ENCODE measurements at places on chromosomes 12 and 14.

DNA sequence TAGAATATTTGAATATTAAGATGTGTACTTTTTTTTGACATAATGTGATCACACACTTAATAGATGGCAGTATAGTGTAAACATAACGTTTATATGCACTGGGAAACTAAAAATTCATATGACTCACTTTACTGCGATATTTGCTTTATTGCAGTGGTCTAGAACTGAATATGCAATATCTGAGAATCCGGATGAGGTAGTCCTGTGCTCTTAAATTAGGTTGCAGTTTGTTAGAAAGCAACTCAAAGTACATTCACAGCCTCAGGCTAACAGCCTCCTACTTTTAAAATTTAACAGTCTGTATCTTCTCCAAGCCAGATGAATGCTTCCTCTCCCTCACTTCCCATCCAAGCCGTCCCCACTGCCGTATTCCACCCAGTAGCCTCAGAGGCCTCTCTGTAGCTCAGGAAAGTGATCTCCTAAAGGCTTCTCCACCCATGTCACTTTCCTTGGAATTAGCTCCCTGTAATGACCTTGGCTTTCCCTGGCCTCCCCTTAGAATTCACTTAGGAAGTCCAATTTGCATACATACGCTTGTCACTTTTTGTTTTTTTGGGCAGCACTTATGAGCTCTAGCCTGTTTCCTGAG, 43.7 kb downstream of the TESPA1 start:
- H3K4me3 ChIP-seq = no peak overlapping the region
- DNase-seq = no peak
- no peaks in the 10 kb centered on the region for H3K4me1 ChIP-seq
- H3K27me3 ChIP-seq = no peaks in the 10 kb centered on the region
- H3K36me3 ChIP-seq = no peaks in the 10 kb centered on the region

DNA sequence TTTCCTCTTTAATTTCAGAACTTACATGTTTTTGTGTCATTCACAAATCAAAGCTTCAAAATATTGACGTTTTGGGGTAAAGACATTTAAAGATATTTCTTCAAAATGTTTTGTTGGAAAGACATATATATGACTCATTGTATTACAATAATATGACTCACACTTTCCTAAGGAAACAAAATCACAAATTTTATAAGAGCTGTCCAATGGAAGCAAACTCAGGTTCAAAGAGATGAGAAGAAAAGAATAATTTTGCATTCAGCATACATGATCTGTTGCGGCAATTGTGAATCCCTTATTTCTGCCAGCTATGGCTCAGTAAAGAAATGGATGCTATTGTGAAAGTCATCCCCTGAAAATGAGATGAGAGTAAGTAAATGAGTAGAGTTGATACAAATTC, 82.7 kb downstream of the GRIP1 start:
- H3K36me3 ChIP-seq = no peaks in the 10 kb centered on the region
- no peaks in the 10 kb centered on the region for H3K4me1 ChIP-seq
- no peak overlapping the region for H3K27ac ChIP-seq
- H3K4me3 ChIP-seq = no peak overlapping the region

DNA sequence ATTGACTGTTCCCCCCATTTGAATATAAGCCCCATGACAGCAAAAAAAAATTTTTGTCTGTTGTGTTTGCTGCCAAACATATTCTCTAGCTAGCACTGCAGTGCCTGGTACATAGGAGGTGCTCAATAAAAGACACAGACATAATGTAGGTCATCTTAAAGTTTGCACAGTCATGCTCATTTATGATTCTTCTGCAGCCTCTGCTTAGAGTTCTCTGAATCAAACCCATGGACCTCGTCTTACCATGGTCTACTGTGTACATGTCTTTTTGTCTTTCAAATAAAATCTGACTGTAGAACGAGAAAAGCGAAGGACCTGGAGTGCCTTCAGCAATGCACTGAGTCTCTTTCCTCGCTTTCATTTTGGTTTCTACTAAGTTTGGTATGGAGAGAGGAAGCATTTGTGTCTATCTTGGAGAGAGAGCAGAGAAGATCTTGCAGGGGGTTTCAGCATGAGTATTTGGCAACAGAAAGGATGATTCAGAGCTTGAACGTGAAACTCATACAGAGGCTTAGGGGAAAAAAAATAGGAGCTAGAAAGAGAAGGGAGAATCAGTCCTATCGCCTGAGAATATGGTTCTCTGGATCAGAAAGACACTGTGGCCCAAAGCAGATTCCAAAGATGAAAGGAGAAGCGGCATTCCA, 38.8 kb upstream of the TMCC3 start:
- DNase-seq = no peak
- no peak overlapping the region for H3K4me3 ChIP-seq
- H3K27me3 ChIP-seq = no peaks in the 10 kb centered on the region
- no peaks in the 10 kb centered on the region for H3K36me3 ChIP-seq
- H3K4me1 ChIP-seq = peaks cover 17% of the 10 kb centered on the region

- no peak overlapping the region for H3K27ac ChIP-seq
- no peaks in the 10 kb centered on the region for H3K4me1 ChIP-seq
- no peaks in the 10 kb centered on the region for H3K36me3 ChIP-seq
- DNase-seq = no peak
- no peak overlapping the region for H3K4me3 ChIP-seq
These were observed 173.6 kb downstream of the PIWIL1 start for GRCh38 chr12:130511285-130511684.

GRCh38 chr14:54447231-54447692, 6.1 kb upstream of the CNIH1 start:
- no peak for DNase-seq
- no peaks in the 10 kb centered on the region for H3K36me3 ChIP-seq
- H3K27me3 ChIP-seq = no peaks in the 10 kb centered on the region
- H3K4me3 ChIP-seq = no peak overlapping the region

DNA sequence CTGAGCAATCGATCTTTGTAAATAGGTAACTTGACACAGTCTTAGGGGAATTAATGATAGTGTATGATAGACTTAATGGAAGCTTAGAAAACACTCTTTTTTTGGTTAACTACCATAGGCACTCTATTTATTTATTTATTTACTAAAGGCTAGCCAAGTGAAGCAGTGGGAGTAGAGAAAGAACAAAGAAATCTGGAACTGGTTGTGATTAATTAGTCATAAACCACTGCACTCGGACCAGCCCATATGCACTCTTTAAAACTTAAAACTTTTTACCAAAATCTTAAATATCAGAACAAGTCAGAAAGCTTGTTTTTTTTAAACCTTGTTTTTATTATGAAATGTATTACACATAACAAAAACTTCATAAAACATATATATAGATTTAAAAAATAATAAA, 49.5 kb upstream of the SRP54 start:
- no peaks in the 10 kb centered on the region for H3K36me3 ChIP-seq
- no peaks in the 10 kb centered on the region for H3K27me3 ChIP-seq
- no peaks in the 10 kb centered on the region for H3K4me1 ChIP-seq
- no peak for DNase-seq
- no peak overlapping the region for H3K27ac ChIP-seq

- H3K27me3 ChIP-seq = no peaks in the 10 kb centered on the region
- H3K27ac ChIP-seq = no peak overlapping the region
- no peak for DNase-seq
- H3K4me1 ChIP-seq = peaks cover 7% of the 10 kb centered on the region
These were observed 13.5 kb downstream of the SLC38A2 start for GRCh38 chr12:46358791-46359666.

- H3K4me3 ChIP-seq = no peak overlapping the region
- no peak overlapping the region for H3K27ac ChIP-seq
- DNase-seq = no peak
- no peaks in the 10 kb centered on the region for H3K27me3 ChIP-seq
- no peaks in the 10 kb centered on the region for H3K36me3 ChIP-seq
These were observed 131.1 kb downstream of the ETV6 start for GRCh38 chr12:11780521-11781101.

GRCh38 chr14:103520269-103520656, 2.4 kb downstream of the CKB start:
- DNase-seq = no peak
- H3K27ac ChIP-seq = peak overlapping the region; percentile 81
- H3K27me3 ChIP-seq = no peaks in the 10 kb centered on the region
- peaks cover 24% of the 10 kb centered on the region for H3K4me1 ChIP-seq

GRCh38 chr12:4779749-4780148, 59.5 kb downstream of the GALNT8 start:
- no peak for DNase-seq
- peaks cover 3% of the 10 kb centered on the region for H3K27me3 ChIP-seq
- H3K36me3 ChIP-seq = no peaks in the 10 kb centered on the region
- H3K27ac ChIP-seq = no peak overlapping the region
- H3K4me3 ChIP-seq = no peak overlapping the region

- H3K4me1 ChIP-seq = peaks cover 20% of the 10 kb centered on the region
- H3K36me3 ChIP-seq = no peaks in the 10 kb centered on the region
- no peaks in the 10 kb centered on the region for H3K27me3 ChIP-seq
- no peak overlapping the region for H3K27ac ChIP-seq
- no peak for DNase-seq
These were observed 15.3 kb upstream of the ITPR2 start for GRCh38 chr12:26848156-26848825.

- peaks cover 5% of the 10 kb centered on the region for H3K4me1 ChIP-seq
- H3K36me3 ChIP-seq = no peaks in the 10 kb centered on the region
- DNase-seq = no peak
- H3K27ac ChIP-seq = no peak overlapping the region
- H3K4me3 ChIP-seq = no peak overlapping the region
These were observed 4.5 kb upstream of the BRF1 start for GRCh38 chr14:105305345-105305744.

DNA sequence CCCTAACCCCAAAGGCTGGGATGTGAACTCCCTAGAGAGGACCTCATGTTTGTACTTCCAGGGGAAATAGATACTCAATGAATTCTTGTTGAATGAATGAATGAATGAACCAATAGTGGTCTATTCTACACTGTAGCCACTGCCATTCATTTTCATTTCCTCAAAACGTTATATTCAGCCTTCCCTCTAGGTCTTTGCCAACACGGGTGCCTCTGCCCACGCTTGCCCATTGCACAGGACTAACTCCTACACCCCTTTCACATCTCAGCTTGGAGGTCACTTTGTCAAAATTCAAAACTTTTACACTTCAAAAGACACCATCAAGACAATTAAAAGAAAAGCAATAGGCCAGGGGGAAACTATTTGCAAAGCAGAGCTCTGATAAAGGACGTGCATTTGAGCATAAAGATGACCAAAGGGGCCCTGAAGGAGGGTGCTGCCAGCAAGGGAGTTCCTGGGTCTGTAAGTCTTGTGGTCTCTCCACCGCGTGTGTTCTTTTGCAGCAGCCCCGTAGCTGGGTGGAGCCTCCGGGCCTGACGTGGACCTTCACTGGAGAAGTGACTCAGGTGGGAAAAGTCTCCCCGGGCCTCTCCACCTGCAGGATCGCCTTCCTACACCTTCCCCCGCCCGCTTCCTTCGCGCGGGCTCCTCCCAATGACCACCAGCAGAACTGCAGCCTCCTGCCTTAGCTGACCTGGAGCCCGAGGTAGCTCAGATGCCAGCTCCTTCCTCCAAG, 31.5 kb downstream of the TMEM63C start:
- H3K27me3 ChIP-seq = no peaks in the 10 kb centered on the region
- DNase-seq = peak; percentile 55
- H3K4me1 ChIP-seq = no peaks in the 10 kb centered on the region
- H3K4me3 ChIP-seq = no peak overlapping the region

- no peaks in the 10 kb centered on the region for H3K4me1 ChIP-seq
- no peaks in the 10 kb centered on the region for H3K27me3 ChIP-seq
- DNase-seq = peak; percentile 26
- H3K27ac ChIP-seq = no peak overlapping the region
- no peaks in the 10 kb centered on the region for H3K36me3 ChIP-seq
These were observed 113.3 kb upstream of the PRB2 start for GRCh38 chr12:11508699-11509098.

GRCh38 chr14:57405562-57405961, 15.2 kb downstream of the NAA30 start:
- no peaks in the 10 kb centered on the region for H3K36me3 ChIP-seq
- no peak overlapping the region for H3K27ac ChIP-seq
- no peaks in the 10 kb centered on the region for H3K27me3 ChIP-seq

- no peaks in the 10 kb centered on the region for H3K27me3 ChIP-seq
- no peaks in the 10 kb centered on the region for H3K36me3 ChIP-seq
- H3K4me3 ChIP-seq = peak overlapping the region; percentile 8
- peak; percentile 92 for DNase-seq
- H3K4me1 ChIP-seq = peaks cover 25% of the 10 kb centered on the region
These were observed 87.8 kb upstream of the NCOR2 start for GRCh38 chr12:124655048-124655697.

DNA sequence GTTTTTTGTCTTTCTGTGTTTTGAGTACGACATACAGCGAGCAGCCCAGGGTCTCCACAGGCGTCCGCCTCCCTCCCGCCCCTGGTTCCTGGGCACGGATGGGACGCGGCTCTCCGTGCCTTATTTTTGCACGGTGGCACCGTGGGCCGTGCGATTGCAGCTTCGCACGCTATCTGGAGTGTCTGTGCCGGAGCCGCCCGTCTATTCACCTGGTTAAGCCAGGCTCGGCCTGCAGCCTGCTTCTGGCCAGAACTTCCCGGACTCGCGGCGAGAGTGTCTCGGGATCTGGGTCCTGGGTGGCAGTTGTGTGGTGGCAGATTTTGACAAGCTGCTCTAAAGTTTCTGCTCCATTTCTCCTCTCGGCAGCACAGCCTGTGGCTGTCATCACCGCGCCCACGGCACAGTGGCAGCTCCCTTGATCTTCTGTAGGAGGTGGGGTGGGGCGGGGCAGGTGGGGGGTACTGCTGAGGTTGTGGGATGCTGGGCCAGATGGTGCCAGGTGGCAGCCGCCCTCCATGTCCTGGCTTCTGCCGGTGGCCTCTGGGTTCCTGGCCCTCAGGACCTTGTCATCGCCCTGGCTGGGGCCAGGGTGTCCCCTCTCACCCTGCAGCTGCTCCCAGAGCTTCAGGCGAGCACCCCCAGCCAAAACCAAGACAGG, 2.9 kb downstream of the MMP17 start:
- peaks cover 67% of the 10 kb centered on the region for H3K27me3 ChIP-seq
- no peak overlapping the region for H3K27ac ChIP-seq

DNA sequence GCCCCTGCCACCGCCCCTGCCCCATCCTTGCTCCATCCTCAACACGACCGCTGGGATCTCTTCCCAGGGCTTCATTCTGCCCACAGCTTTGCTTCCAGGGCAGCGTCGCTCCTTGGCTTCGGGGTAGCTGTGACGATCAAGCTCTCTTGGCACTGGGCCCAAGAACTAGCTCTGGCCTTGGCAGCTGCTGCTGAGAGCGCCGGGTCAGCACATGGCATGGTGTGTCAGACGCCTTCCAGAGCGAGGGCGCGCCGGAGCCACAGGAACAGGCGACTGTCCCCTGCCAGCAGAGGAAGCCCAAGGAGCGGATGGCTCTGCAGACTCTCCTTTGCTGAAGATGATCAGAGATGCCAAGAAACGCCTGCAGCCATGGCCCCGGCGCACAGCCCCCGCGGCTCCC, 15.9 kb downstream of the RAB35 start:
- H3K27me3 ChIP-seq = no peaks in the 10 kb centered on the region
- peak; percentile 97 for DNase-seq
- H3K4me1 ChIP-seq = peaks cover 23% of the 10 kb centered on the region
- no peak overlapping the region for H3K4me3 ChIP-seq
- peaks cover 53% of the 10 kb centered on the region for H3K36me3 ChIP-seq

- H3K27ac ChIP-seq = no peak overlapping the region
- H3K4me1 ChIP-seq = no peaks in the 10 kb centered on the region
- H3K4me3 ChIP-seq = no peak overlapping the region
- H3K36me3 ChIP-seq = no peaks in the 10 kb centered on the region
- no peaks in the 10 kb centered on the region for H3K27me3 ChIP-seq
- DNase-seq = no peak
These were observed 34.4 kb upstream of the CIPC start for GRCh38 chr14:77063571-77064171.

- no peak overlapping the region for H3K27ac ChIP-seq
- H3K36me3 ChIP-seq = no peaks in the 10 kb centered on the region
- no peak for DNase-seq
- no peaks in the 10 kb centered on the region for H3K4me1 ChIP-seq
- H3K27me3 ChIP-seq = no peaks in the 10 kb centered on the region
These were observed 102.2 kb downstream of the GPHN start for GRCh38 chr14:66610154-66610563.

Measured in adrenal gland (tissue), 19 donors.